AG10803 (cell line): ENCODE measurements at places on chromosomes 13 and 19.

DNA sequence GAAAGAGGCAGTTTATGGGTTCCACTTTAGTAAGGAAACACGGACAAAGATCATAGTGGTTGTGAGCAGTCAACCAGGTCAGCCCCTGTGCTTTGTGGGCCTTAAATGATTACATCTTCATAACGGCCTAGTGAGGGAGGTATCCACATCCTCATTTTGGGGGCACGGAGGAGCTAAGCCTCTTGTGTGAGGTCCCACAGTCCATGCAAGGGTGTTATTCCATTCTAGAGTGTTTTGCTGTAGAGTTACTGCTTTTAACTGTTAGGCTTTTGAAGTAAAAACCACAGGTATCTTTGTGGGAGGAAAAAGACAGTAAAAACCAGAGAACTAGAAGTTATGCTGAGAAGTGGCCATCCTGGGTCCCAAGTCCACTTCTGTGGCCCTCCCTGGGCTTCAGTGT is 4.0 kb downstream of the NOP53 start:
- no peak for DNase-seq

- DNase-seq = no peak
These were observed 22.6 kb upstream of the CDC16 start for GRCh38 chr13:114212158-114212495.

- no peak for DNase-seq
These were observed 34.4 kb downstream of the DCLK1 start for GRCh38 chr13:36096461-36097416.

GRCh38 chr19:49442771-49443365 is 1.5 kb upstream of the SLC17A7 start:
- DNase-seq = peak; percentile 85

DNA sequence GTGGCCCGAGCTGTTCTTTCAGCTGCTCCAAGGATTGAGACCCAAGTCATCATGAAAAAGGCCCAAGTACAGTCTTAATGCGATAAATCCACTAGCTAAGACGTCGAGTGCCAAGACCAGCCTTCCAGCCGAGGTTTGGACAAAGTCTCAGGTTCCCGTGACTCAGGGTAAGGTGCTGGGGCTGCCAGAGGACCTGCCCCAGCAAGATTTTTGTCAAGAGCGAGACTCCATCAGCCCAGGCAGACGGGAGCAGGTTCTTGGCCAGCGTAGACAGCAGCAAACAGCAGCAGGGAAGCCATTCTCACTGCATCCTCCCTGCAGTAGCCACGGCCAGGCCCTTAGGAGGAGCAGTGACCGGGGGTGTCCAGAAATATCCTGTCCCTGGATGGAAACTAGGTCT is 3.4 kb downstream of the FEM1A start:
- no peak for DNase-seq

GRCh38 chr13:36885901-36886300 is 34.1 kb downstream of the SMAD9 start:
- DNase-seq = no peak

- no peak for DNase-seq
These were observed 187.7 kb downstream of the FOXO1 start for GRCh38 chr13:40478775-40479174.

GRCh38 chr19:38786572-38787265 is 2.3 kb upstream of the LGALS7B start:
- no peak for DNase-seq

DNA sequence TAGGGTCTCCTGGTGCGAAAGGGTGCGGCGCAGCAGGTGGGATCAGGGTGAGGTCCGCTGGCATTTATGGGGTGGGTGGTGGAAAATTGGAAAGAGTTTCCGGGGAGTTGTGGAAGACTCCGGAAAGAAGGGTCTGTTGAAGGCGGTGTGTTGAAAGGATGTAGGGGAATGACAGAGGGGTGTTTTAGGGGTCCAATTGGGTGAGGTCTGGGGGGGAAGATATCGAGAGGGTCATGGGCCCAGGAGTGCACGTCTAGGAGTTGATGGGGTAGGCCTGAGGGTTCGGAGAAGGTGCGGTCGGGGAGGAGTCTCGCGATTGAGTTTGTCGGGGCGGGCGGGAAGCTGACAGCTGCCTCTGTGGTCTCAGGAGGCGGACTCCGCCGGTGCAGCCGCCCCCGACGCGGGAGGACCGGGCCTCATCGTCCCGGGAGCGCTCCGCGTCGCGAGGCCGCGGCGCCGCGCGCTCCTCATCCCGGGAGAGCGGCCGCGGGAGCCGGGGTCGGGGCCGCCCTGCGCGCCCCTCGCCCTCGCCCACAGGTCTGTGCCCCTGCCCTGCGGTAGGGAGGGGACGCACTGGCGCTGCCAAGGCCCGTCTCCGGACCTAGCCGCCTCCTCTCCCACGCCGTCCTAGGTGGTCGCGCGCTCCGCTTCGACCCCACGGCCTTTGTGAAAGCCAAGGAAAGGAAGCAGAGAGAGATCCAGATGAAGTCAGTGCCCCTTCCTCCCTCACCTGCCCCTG is 7.0 kb downstream of the PGLYRP1 start:
- DNase-seq = no peak

DNA sequence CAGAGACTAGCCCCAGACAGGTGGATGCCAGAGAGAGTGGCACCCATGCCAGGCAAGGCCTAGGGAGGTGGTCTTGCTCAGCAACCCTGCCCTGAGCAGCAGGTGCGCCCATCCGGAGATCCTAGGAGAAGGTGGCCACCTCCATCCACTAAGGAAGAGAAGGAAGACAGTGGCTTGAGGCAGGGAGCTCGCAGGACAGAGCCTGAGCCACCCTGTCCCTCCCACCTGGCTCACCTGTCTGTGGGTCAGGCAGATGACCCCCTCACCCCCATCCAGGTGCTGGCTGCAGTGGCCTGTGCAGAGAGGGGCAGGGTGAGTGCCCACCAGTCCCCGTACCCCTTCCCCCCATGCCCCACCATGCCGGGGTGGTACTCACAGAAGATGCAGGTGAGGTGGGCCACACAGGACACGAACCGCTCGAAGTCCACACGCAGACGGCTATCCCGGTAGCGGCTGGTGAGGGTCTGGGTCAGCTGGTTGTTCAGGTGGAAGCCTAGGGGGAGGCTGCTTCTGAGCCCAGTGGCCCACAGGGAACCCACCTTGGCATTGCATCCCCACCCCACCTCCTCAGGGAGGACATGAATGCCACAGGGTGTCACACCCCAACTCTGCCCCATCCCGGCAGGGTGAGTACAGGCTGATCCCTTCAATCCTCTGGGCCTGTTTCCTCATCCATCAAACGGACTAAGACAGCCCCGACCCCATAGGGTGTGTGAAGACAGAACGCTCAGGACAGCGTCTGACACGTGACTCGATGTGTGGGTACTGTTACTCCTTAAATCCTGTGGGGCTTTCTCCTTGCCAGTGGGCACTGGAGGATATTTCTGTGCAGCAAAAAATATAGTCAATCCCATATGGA is 13.3 kb downstream of the CAPN12 start:
- no peak for DNase-seq

DNA sequence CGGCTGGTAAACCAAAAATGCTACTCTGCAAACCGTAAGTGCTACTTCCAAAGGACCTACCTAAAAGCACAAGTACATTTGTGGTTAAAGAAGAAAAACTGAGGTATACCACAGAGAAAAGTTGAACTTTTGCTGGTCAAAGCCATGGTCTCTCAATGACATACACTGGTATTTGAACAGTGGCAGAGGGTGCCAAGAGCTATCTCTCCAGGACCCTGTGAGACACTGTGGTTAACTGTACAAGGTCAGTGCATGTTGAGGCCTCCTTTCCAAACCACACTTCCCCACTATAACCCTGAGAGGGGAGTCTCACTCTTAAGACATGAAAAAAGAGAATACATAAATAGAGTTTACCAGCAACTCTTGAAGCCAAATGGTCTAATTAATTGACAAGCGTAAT is 49.5 kb downstream of the COL4A1 start:
- no peak for DNase-seq

- no peak for DNase-seq
These were observed 78.3 kb downstream of the FGF14 start for GRCh38 chr13:102323505-102323904.

DNA sequence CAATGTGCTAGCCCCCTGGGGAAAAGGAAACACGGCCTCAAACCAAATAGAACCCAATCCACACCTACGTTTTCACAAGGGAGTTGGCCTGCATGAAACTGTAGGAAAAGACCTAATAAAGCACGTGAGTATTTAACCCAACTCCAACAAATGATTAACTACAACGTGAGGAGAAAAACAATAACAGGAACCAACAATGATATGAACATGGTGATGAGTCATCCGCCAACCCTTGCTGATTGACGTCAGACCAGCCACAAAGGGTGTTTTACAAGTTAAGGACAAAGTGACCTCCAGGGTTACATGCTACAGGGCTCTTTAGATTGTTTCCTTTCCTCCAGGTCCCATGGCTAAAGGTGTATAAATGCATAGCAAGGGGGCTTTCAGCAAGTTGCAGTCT is 460.5 kb downstream of the COG6 start:
- peak; percentile 48 for DNase-seq

DNA sequence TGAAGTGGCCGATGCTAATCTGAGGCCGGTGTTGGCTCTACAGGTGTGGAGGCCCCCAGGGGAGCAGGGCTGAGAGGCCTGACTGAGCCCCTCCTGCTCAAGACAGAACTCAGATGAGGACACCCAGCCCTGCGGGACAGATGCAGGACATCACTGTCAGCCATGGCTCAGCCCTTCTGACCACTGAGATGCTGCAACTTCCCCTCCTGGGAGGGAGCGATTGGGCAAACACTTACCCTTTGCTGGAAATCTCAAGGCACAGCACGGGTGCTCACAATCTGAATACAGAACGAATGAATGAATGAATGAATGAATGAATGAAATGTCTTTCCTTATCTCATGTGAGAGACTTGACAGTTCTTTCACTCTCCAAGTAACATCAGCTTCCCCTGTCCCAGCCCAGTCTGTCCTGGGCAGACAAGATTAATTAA is 3.5 kb upstream of the SIGLEC7 start:
- no peak for DNase-seq

- no peak for DNase-seq
These were observed 36.4 kb downstream of the ANKRD27 start for GRCh38 chr19:32638625-32639024.

GRCh38 chr13:20416223-20416745 is 109.4 kb downstream of the CRYL1 start:
- no peak for DNase-seq

- DNase-seq = no peak
These were observed 10.1 kb downstream of the PRR36 start for GRCh38 chr19:7863971-7864689.

- DNase-seq = no peak
These were observed 910.2 kb upstream of the SLC10A2 start for GRCh38 chr13:103976371-103976770.

DNA sequence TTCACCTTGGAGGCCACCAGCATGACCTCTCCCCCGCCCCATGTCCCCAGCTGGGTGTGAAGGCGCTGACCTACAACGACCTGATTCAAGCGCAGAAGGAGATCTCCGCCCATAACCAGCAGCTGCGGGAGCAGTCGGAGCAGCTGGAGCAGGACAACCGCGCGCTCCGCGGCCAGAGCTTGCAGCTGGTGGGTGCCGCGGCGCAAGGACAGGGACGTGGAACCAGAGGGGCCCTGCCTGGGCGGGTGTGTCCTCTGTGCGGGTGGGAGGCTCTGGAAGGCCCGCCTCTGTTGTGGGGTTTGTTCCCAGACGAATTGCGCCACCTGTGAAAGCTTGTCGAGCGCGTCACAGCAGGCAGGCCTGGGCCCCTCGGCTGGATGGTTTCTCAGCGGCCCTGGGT is 22.3 kb downstream of the PLEKHJ1 start:
- no peak for DNase-seq

DNA sequence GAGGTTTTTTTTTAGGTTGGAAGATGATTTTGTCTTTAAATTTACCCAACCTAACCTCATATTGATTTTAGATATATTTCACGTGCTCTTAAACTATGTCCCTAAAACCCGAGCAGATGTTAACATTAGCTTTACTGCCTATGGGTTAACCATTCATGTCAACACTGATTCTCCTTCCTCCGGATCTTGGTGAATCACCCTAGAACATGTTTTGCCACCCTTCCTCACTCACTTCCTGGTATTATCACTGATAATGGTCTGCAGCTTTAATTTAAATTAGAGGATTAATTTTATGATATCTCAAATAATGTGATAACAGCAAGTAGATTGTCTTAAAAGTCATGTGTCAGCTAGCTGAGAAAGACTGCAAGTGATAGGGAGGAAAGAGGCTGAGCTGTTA is 31.9 kb downstream of the HTR2A start:
- DNase-seq = no peak

GRCh38 chr13:51920786-51921185 is 59.0 kb downstream of the CCDC70 start:
- DNase-seq = no peak

GRCh38 chr19:11102944-11103343 is 13.7 kb downstream of the LDLR start:
- DNase-seq = no peak

- DNase-seq = peak; percentile 1
These were observed 103.9 kb upstream of the DIAPH3 start for GRCh38 chr13:60267498-60268202.

GRCh38 chr13:113425941-113426590 is 27.2 kb downstream of the ADPRHL1 start:
- DNase-seq = no peak

DNA sequence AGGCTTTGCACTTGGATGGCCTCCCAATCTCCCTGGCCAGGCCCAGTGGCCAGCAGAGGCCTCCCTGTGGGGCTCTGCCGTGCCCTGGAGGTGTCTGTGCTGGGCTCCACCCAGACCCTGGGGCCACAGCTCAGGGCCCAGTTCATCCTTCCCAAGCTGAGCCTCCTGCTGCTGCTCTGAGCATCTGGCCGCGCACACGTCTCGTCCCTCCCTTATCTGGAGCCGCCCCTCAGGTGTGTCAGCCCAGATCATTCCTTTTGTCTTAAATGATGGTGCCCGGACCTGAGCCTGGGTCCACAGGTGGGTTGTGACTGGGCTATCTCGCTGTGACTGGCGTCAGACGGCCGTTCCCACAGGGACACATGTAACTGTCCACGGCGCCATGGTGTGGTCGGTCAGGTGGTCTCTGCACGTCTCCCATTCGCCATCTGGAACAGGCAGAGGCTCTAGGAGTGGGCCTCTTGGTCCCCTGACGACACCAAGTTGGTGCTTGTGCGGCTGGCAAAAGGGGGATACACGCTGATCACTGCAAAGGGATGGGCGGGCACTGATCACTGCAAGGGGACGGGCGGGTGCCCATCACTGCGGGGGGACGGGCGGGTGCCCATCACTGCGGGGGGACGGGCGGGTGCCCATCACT is 14.3 kb upstream of the ZNF554 start:
- no peak for DNase-seq

GRCh38 chr19:47280183-47280797 is 5.6 kb downstream of the INAFM1 start:
- peak; percentile 12 for DNase-seq

DNA sequence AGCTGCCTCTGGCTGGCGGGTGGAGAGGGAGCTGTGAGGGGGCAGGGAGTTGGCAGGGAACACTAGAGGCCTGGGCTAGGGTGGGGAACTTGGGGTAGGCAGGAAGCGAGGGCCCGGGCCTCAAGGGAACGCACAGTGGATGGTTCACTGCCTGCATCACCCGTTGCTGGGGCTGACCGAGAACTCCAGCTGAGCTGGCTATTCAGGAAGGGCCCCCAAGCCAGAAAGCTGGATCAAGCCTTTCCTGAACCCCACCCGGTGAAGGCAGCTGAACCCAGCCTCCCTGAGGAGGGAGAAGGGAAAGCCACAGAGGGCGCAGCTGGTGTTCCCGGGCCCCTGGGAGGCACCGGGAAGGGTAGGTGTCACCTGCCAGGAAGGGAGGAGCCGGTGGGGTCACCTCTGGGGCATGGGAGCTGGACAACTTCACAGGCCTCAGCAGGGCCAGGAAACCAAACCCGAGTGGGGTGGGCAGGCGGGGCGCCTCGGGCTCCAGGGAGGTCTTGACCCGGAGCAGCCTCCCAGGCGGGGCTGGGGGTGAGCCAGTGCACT is 13.9 kb downstream of the PALM start:
- no peak for DNase-seq

GRCh38 chr19:40690050-40690692 is at the start of gene NUMBL:
Gene NUMBL, minus strand, starts transcription at chr19:40690651. Its CDS starts 168 bp downstream, at chr19:40690483.
- no peak for DNase-seq
